ENCODE measurements at places on chromosomes 7 and 10.

- no peak for DNase-seq
These were observed 52.8 kb downstream of the PRTFDC1 start for GRCh38 chr10:24899571-24899970.

DNA sequence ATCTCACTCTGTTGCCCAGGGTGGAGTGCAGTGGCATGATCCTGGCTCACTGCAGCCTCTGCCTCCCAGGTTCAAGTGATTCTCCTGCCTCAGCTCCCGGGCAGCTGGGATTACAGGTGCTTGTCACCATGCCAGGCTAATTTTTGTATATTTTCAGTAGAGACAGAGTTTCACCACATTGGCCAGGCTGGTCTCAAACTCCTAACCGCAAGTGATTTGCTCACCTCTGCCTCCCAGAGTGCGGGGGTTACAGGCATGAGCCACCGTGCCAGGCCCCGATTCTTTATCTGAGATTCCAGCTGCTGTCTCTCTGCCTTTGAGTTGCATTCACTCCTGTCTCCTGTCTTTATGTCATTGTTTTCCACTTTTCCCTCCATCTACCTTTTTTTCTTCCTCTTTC, 168.7 kb downstream of the TMEM178B start:
- DNase-seq = no peak

- DNase-seq = no peak
These were observed 44.8 kb downstream of the MALSU1 start for GRCh38 chr7:23343806-23344475.

GRCh38 chr7:133776266-133776665, 350.9 kb upstream of the LRGUK start:
- DNase-seq = no peak

DNA sequence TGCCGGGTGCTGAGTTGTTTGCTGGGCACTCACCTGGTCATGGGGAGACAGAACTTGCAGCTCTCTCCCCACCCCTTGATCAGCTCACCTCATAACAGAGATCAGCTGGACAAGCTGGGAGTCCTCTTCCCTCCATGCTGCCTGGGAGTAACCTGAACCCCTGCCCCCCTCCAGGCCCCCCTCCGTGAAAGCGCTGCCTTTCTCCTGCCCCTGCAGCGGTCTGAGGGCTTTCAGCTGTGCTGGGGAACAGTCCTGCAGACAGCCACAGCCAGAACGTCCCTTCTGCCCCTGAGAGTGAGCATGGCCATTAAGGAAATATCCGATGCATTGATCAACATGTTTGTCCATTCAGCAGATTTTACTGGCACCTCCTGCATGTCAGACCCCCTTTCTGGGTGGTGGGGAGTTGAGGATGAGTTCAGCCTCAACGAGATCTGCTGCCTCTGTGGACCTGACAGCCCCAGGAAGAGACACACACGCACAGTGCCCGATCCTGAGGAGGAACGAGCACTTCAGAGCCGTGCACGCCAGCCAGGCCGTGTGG, 4.5 kb downstream of the FAM20C start:
- DNase-seq = no peak
